Activated CD4-positive, CD25-positive, alpha-beta regulatory T cell treated with anti-CD3 and anti-CD28 coated beads, Interleukin-2, amount 50 U/mL, for 16 hours (primary cell): ENCODE measurements at places on chromosomes 5 and 9.

GRCh38 chr5:175861337-175862130 lies 9.8 kb upstream of the CPLX2 start:
- DNase-seq = no peak

GRCh38 chr5:100516285-100516684 lies 18.9 kb upstream of the FAM174A start:
- no peak for DNase-seq

- DNase-seq = no peak
These were observed 552.2 kb upstream of the RIOK2 start for GRCh38 chr5:97735209-97735608.

GRCh38 chr5:72223371-72223770 lies 96.7 kb downstream of the MRPS27 start:
- DNase-seq = no peak

- DNase-seq = no peak
These were observed 179.1 kb downstream of the ADAMTS12 start for GRCh38 chr5:33712664-33713063.

DNA sequence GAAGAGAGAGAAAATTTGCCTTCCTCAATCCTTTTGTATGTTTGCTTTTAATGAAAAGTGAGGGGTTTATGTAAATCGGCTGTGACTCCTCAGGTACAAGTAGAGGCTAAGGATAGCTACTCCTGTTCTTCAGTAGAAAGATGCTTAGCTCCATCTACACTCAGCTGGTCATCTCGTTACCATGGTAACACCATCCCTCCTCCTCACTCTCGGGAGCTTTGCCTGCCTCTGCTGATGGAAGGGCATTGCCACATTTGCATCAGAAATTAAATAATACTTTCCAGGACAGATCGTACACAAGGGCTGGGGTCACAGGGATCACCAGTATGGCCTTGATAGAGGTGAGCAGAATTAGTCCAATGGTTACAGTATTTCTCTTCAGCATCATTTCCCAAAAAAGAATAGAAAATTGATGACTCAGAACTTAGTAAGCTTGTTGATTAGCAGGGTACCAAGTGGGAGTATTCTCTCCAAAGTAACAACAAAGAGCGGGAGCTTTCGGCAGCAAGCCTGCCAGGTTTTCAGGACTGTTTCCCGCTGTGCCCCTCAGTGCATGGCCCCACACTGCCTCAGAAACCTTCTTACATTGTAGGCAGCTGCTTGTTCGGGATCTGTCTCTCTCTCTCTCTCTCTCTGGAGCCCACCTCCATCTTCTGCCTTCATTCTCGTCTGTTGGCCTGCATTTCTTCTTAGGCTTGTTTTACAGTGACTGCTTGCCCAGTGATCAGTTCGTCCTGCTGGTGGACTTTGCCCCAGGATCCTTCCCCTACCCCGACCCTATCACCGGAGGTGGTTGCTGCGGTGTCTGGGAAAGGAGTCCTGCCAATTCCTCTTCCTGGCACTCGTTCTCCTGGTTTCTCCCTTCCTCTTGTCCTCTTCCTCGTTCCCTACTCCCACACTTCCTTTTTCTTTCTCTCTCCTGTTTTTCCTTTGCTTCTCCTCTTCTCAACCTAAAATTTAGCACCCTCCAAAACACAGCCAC lies 51.9 kb upstream of the SNAPC3 start:
- no peak for DNase-seq

DNA sequence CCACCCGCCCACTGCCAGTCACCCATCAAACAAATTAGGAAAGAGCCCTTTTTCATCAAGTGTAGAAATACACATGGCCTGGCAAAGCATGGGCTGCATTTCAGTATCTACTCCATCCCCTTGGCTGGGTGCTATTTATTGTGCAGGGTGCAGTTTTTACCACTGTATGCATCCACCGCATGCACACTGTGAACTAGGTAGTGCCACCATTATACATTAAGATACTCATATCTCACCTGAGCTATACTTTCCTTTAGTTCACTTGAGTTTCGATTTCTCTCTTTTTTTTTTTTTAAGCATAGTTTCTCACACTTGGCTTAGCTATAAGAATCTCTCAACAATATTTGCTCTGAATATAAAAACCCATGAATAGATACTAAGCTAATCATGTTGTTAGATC lies 49.4 kb downstream of the JMY start:
- DNase-seq = no peak

DNA sequence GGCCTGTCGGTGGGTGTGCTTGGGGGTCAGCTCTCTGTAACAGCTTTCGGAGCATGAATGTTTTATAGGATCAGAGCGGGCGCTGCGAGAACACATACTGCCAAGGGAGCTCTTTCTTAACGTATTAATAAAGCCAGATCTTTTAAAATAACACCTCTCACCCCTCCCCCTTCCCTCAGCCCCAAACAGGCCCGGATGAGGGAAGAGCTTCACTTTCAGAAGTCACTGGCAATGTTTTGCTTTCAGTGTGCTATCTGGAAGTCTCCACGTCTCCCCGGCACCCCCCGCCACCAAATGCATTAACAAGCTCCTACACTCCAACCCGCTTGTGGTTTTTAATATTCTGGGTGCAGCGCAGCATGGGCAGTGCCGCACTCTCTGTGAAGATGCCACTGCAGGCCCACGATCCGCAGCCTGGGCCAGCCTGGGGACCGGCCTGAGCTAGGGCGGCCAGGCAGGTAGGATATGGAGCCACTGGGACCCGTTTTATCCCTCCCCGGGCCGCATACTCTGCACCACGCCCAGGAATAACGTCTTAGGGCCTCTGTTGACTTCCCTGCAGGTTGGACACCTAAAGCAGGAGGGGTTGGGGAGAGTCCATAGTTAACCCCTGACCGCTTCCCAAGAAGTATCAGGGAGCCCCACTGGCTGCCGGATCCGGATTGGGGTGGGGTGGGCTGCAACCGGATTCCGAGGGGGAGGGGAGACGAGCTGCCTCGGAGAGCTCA lies 12.6 kb downstream of the NR2F1 start:
- no peak for DNase-seq

DNA sequence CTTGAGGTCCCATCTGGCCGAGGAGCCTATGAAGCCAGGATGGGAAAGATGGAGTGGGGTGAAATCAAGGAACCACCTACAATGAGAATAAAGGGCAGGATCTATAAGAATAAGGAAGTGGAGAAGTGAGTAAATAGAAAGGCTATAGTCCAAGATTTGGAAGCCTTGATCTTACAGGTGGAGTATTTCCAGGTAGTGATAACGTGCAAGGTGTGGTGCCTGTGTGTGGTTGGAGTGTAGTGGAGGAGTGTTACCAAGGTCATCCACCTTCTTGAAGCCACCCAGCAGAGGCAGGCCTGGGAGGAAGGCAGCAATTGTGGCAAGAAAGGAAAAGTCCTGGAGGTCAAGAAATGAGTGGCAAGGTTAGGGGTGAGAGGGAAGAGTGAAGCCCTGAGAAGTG lies 72.9 kb downstream of the IQGAP2 start:
- DNase-seq = no peak

DNA sequence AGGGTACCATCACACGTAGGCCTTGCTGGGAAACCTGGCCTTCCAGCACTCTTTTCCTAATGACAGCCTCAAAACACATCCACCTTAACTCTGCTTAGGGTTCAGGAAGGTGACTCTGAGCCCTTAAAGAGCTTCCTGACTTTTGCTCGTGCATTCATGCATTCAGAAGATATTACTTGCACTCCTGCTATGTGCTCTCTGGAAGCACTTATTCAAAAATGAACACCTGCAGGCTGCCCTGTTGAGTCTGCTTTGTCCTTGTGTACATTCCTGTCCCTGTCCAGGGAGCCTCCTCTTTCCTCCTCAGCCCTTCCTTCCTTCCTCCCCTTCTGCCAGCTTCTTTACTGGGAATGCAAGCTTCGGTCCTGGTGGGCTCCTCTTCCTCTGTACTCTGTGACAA lies 61.5 kb downstream of the SPRY4 start:
- DNase-seq = no peak

GRCh38 chr9:35844628-35845270 lies 15.7 kb downstream of the TMEM8B start:
- DNase-seq = no peak

DNA sequence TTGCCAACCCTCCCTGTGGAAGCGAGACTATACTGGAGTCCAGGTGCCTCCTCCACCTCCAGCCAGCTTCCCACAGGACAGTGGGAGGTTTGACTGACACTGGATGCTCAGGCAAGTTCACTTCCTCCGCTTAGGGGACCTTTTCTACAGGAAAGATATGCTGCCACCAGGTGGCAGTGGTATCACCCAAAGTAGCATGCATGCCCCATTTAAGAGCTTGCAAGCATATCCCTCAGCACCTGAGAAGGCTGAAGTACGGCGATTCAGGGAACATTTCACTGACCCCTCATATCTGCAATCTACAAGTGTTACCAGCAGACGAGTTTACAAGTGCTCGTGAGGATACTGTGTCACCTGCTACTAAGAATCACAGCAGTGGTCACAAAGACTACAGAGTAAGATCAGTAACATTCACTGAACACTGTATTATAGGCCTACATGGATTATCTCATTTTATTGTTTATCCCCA lies 75.5 kb downstream of the KLHL3 start:
- peak; percentile 47 for DNase-seq

DNA sequence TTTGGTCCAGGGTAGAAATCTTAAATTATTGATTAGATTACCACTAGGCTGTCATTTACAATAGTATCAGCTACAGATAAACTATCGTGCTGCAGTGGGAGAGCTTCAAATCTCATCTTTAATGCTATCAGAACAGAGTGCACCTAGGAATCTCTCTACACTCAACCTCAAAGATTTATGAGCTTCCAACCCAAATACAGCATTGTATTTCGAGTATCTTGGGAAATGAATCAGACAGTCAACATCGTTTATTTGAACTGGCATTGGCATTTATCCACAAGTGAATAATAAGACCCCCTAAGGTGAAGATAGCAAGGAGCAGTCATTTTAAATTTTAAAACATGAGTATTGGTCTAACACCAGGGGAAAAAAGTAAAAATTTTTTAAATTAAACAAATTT lies 1203.2 kb downstream of the CDH12 start:
- DNase-seq = no peak

DNA sequence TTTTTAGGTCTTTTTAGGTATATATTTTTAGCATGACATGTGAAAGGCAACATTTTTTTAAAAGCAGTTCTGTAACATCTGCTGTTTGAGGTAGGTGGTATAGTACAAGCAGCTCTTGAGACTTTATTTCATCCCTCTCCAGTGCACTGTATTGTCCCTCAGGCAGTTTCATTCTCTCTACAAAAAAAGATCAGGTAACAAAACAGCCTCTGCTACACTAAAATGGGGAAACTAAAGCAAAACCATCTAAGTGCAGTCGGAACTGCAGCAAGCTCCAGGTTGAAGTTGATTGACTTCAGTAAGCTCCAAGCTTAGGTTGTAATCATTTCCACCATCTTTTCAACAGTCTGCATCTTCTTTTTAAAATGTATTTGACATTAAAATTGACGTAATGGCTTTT lies 195.6 kb downstream of the DEPDC1B start:
- no peak for DNase-seq

DNA sequence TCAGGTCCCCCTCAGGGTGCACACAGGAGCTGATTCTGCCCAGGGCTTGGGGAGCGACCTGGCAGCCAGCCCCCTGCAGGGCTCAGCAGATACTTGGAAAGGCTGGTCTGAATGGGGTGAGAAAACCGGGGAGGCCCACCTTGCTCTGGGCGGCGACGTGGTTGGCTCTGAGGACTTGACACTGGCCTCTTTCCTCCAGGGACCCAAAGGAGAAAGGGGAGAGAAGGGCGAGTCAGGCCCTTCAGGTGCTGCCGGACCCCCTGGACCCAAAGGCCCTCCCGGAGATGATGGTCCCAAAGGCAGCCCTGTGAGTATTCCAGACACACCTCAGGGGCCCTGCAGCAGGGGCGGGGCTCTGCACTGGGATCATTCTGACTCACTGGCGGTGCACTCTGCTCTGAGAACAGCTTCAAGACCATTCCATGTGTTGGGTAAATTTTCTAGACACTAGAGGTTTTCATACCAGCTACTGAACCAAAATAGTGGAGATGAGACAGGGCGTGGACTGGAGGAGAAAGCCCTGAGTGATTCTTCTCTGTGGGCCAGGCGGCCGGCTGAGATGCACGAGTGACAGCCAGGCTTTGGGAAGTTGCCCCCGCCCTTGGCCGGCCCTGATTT lies 65.9 kb upstream of the FCN2 start:
- DNase-seq = no peak

- DNase-seq = no peak
These were observed 47.1 kb upstream of the MATR3 start for GRCh38 chr5:139246394-139246793.

GRCh38 chr5:94782383-94782782 lies 163.9 kb downstream of the SLF1 start:
- no peak for DNase-seq

DNA sequence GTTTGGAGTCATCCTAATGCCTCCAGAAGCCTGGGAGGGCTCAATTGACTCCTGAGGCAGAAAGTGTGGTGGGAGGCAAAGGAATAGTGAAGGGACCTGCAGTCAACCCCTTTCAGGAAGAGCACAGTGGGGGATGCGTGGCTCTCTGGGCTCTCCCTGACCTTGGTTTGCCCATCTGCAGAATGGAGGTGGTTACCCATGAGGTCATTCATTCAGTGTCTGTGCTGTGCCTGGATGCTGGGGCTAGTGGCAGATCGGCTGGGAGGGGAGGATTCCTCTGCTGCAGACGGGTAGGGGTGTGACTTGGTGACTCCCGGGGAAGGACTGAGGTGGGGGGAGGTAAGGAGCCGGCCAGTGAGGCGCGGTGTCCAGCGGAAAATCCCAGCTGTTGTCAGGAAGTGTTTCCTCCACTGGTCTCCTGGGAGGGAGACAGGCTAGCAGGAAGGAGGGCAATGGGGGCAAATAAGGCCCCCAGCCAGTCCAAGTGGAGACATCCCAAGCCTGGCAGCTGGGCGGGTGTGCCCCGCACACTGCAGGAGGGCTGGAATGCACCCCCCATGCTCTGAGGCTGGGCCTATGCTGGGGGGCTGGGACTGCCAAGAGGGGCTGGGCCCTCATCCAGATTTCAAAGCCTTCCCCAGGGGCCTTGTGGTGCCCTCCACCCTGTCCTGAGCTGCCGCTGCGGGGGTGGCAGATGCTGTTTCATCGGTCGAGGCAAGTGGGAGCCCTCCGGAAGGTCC lies 10.9 kb downstream of the CXXC5 start:
- DNase-seq = no peak

- DNase-seq = no peak
These were observed 517.3 kb upstream of the RORB start for GRCh38 chr9:73979894-73980264.

GRCh38 chr5:94433397-94434163 lies 184.8 kb downstream of the KIAA0825 start:
- no peak for DNase-seq

DNA sequence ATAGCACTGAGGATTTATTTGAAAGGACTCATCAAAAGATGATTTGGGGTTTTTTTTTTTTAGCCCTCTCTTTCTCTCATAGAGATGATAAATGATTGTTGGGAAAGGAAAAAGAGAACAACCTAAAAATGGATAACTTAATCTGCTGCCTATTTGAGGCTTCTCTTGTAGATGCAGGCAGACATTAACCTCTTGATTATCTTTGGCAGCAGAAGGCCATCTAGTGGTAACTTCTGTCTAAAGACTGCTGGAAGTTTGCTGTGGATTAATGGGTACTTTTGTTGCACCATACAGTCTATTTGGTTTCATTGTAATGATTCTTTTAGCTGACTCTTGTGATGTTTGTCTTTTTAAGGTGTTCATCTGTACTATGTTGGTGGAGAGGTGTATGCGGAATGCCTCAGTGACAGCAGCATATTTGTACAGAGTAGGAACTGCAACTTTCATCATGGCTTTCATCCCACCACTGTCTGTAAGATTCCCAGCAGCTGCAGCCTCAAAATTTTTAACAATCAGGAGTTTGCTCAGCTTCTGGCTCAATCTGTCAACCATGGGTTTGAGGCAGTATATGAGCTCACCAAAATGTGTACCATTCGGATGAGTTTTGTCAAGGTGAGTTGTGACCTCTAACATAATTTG lies 18.8 kb downstream of the SMIM32 start:
- DNase-seq = no peak
